ENCODE measurements at places on chromosomes 2 and 18. TPM values are rescaled to one million over a fixed set of nuclear protein-coding genes. Genes with fewer than 3 reads are reported as not detected.

DNA sequence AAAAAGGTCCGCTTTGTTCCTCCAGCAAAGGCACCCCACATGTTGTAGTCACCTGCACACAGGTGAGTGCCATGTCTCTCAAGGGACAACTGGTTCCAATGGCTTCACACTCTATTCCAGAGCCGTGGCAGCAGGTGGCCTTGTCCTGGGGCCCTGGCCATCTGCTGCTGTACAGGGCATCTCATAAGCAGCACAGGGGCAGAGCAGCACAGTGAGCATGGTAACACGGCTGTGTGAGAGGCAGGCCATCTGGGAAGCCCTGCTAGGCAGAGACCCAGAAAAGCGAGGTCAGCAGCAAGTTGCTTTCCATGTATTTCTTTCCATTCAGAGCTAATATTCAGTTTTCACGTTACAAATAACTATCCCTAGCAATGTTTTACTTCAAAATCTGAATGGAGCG is 54.7 kb downstream of the CMPK2 start:
- DNase-seq, result no peak

DNA sequence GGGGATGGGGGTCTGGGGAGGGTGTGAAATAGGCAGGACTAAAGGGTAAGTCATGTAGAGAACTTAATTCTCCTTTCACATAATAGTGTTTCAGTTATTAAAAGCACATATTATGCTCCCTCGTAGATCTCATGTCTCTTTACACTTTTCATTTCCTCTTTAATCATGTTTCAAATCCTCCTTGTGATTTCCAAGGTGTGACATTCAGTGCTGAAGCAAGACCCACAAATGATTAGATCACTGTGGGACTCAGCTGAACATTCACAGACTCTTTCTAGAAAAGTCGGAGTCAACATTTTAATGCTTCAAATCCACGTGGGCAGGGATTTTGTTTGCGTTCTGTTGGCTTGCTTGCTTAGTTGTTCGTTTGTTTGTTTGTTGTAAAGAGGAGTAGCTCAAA is 34.7 kb upstream of the CALCRL start:
- DNase-seq, result no peak

DNA sequence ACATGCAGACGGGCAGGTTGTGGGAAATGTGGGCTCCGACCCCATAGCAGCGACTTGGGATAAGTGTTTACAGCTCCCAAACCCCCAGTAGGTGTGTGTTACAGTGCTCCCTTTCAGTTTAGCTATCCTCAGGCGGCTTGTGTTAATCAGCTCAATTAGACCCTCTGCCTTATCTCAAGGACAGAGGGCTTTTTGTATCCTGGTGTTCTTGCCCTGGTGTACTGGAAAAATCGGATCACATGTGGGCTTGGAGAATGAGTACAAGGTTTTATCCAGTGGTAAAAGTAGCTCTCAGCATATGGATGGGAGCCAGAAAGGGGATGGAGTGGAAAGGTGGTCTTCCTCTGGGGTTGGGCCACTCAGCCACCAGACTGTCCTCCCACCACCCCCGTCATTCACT is 264.7 kb upstream of the SYT4 start:
- DNase-seq, result no peak

GRCh38 chr2:4135765-4136164 is 432.4 kb downstream of the DCDC2C start:
- no peak for DNase-seq

DNA sequence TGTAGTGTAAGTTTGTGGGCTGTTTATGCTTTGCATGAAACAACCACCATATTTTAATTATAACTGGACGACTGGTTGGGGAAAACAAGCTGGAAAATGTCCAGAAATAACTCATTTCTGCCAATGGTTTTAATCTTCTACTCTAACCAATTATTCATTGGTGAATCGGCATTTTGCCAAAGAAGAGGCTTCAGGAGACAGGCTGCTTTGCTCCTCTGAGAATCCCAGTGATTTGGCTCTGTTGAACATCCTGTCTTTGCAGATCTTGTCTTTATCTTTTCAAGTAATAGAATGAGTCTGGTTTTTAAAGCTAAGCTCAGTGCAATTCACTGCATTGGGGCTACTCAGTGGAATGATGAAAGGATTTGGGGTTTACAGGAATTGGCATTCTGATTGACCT is 109.6 kb downstream of the APOB start:
- DNase-seq, result no peak

DNA sequence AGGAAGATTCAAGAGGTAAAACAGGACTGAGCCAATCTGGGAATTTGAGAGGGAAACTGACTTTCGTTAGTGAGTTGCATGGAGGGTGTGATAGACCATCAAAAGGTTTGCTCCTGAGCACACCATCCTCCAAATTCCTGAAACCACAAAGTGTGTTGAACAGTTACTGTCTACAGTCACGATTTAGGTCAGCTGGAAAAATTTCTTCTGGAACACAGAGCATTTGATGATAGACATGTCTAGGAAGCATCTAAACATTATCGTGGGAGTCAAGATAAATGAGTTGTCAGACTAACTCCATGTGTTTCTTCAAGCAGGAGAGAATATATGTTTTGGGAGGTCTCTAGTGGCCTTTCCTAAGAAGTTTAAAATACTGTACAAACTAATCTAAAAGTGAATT is 449.4 kb upstream of the SLC14A2 start:
- no peak for DNase-seq

- DNase-seq, result peak; percentile 49
Measured at GRCh38 chr2:210577263-210578071, 21.1 kb downstream of the CPS1 start.

- no peak for DNase-seq
Measured at GRCh38 chr2:207784898-207785297, 15.2 kb upstream of the FZD5 start.

DNA sequence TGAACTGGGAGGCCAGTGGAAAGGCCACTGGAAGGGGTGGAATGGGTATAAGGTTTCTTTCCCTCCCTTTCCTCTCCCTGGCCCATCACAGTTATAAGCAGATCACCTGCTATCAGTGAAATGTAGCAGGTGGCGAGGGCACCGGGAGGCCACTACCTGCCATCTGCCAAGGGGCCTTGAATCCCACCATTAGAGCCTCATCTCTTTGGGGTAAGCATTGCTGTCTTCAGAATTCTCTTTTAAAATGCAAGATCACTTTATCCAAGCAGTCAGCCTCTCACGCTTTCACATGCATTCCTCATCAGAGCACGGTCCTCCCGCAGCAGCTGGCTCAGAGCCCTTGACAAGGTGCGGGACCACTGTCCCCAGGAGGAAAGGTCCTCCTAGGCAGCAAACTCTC is 268.5 kb downstream of the CELF4 start:
- no peak for DNase-seq

DNA sequence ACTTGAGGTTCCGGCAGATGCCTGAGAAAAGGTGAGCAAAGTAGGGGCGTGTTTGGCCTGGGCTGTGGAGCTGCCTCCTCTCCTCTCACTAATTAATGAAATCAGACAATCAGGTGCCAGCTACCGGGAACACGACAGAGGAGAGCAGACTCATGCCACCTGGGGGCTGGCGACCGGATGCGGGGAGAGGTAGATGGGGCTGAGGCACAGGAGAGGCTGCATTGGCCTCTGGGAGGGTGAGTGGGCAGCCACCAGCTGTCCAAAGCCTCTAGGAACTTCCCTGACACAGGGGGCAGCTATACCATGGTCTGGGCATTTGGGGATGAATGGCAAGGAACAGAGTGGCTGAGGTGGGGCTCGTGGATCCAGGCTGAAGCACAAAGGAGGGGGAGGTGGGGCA is 25.0 kb downstream of the FBXO41 start:
- DNase-seq, result no peak

- no peak for DNase-seq
Measured at GRCh38 chr18:32380559-32380958, 90.1 kb downstream of the GAREM1 start.

DNA sequence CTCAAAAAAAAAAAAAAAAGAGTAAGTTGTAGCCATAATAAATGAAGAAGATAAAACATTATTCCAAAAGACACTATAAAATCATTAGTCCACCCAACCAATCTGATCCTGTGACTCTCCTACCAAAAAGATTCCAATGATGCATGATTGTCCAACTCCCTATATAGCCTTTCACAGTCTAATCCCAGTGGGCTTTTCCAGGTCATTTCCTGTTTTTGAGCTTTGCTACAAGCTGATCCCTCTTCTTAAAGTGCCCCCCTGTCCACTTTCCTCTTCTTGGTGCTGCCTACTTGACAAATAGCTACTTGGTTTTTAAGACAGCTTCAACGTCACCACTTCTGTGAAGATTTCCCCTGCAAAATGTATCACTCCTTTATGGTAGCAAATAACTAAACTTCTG is 88.4 kb downstream of the SEMA4F start:
- DNase-seq, result no peak

GRCh38 chr2:1804865-1805264 is 60.5 kb upstream of the PXDN start:
- no peak for DNase-seq

DNA sequence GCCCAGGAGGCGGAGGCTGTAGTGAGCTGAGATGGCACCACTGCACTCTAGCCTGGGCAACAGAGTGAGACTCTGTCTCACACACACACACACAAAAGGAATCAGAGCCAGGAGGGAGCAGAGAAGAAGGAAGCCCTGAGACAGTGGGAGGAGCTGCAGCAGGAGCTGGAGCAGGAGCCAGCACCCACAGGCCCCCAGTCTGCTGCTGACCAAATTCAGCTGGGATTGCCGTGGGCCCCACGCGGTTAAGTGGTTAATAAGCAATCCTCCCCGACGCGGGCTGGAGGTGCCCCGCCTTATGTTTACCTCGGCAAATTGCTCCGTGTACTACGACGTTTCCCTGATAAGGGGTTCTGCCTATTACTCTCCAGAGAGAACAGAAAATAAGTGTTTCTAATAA is 265.3 kb downstream of the TWIST2 start:
- no peak for DNase-seq

DNA sequence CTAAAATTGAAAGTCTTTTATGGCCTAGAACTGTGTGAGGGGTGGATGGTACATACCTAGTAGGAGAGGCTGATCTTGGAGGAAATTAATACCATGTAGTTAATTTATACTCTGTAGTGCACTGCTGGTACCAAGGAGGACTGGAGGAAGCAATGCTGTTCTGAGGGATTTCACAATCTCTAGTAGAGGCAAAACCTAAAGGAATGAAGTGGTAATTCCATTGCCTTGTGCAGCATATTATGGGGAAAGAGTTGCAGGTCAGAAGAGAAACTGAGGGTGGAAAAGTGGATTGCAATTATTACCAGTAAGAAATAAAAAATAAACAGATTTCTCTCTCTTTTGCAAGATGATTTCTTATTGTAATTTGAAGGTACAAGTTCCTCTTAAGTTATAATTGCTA is 2.2 kb downstream of the ABI2 start:
- DNase-seq, result no peak

DNA sequence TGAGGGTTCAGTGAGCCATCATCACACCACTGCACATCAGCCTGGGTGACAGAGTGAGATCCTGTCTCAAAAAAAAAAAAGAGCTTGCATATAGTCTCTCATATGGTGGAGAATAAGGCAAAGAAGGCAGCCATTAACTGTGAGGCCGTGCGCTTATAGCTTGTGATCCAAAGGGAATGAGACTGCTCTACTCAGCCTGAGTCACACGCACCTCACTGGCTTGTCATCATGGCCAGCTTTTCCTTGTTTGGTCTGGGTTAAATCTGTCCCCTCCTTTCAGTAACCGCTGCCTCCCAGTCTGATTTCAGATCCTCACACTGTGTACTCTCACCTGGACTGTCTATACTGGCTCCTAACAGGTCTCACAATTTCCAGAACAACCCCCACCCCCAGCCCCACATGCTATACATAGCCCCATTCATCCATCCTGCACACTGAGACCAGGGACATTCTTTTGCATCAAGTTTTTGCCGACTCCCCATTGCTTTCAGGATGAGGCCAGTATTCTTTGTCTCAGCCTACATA is 35.3 kb upstream of the ANKRD44 start:
- no peak for DNase-seq

GRCh38 chr2:71471276-71471675 is 17.9 kb downstream of the DYSF start:
- no peak for DNase-seq

- no peak for DNase-seq
Measured at GRCh38 chr2:85143463-85144082, 10.4 kb downstream of the TCF7L1 start.

GRCh38 chr18:22057908-22058527 is 111.4 kb upstream of the GATA6 start:
- DNase-seq, result no peak

DNA sequence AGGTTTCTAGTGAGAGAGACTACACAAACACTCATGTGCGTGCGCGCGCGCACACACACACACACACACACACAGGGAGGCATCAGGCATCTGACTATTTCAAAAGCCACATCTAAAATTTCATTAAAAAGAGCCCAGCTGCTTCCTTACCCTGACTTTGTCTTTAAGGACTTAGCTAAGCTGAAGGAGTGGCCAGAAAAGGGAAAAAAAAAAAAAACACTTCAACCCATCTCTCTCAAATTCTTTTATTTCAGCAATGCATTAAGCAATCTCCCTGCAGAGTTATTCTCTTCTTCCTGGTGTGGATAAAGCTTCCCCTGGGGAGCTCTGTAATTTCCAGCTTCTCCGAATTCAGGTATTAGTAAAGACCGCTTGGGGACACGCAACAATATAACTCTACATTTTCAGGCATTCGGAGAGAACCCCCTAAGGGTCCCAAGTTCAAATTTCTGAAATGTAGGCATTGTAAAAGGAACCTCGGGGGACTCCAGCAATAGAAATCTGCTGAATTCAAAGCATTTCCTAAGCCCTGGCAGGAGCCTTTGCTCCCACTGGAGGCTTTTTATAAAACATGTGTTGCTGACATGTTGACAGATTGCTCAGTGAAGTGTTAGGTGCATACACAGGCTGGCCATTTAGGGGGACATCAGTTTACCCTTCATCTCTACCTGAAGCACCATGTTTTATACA is 67.0 kb downstream of the ZNF521 start:
- no peak for DNase-seq

- no peak for DNase-seq
Measured at GRCh38 chr18:37742436-37742835, 176.8 kb upstream of the CELF4 start.

DNA sequence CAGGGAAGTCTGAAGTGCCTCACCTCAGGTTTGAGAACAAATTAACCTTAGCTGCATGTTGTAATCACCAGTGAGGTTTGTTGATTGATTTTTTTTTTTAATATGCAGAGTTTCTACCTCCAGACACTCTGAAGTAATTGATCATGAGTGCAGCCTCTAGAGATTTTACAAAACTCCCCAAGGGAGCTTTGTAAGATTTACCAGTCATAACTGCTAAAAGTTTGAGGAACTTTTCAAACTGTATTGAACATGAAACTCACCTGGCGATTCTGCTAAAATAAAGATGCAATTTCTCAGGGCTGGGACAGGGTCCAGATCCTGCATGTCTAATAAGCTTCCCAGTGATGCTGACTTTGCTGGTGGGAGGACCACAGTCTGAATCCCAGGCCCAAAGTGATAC is 339.6 kb upstream of the DCC start:
- DNase-seq, result no peak

- no peak for DNase-seq
Measured at GRCh38 chr18:647304-647703, 10.1 kb upstream of the TYMS start.

GRCh38 chr2:112658839-112659667 is 13.3 kb downstream of the SLC20A1 start:
- no peak for DNase-seq

Gene TLX2
- total RNA-seq, result not detected

Gene PRKRA
- total RNA-seq, result 53.9 TPM

Gene ZNF519
- 3.1 TPM for total RNA-seq

Gene PNKD
- 39.6 TPM for total RNA-seq

Gene WBP1
- total RNA-seq, result 86.8 TPM

Gene TYMS
- 66.6 TPM for total RNA-seq

Gene SERPINB3
- total RNA-seq, result not detected

Gene PGAP1
- 1.4 TPM for total RNA-seq

Gene UCN
- total RNA-seq, result 0.53 TPM

Gene SERPINB4
- not detected for total RNA-seq

Gene FEV
- not detected for total RNA-seq
